Activated naive CD4-positive, alpha-beta T cell treated with anti-CD3 and anti-CD28 coated beads, Interleukin-2, amount 10 ng/mL, durations not matched to agents 7 days and 5 days (primary cell): ENCODE measurements at places on chromosomes 7 and 10.

DNA sequence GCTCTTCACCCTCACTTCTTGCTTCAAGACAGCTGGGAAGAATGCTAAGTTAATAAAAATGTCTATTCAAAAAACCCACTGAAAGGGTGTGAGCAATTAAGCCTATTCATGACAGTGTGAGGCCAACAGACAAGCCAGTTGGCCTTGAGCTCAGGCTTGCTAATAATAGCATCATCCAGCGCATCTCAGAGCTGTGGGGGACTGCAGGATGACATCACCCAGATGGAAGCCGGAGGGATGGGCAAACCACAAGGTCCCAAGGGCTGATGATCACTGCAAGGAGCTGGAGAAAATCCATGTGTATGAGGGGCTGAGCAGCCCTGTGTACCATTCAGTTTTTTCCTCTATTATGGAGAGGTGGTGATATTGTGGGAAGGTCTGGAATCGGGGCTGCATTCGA is 770.4 kb downstream of the TNS3 start:
- H3K4me1 ChIP-seq: no peaks in the 10 kb centered on the region
- H3K27me3 ChIP-seq: no peaks in the 10 kb centered on the region
- H3K4me3 ChIP-seq: no peak overlapping the region
- H3K27ac ChIP-seq: no peak overlapping the region
- no peak for DNase-seq

DNA sequence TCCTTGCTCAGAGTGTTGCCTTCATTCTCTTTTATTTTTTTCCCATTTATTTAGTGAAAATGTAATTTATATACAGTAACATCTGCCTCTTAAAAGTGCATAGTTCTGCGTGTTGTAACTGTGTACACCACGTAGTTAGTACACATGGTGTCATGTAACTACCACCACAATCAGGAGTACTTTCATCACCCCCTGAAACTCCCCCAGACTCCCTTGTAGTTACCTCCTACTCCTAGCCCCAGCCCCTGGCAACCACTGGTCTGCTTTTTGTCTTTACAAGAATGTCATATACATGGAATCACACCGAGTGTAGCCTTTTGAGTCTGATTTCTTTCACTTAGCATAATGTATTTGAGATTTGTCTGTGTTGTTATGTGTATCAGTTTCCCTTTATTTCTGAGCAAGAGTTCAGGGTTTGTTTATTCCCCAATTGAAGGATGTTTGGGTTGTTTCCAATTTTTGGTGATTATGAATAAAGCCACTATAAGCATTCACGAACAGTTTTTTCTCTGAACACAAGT is 50.6 kb downstream of the GRK5 start:
- no peak for DNase-seq
- no peak overlapping the region for H3K4me3 ChIP-seq
- peaks cover 11% of the 10 kb centered on the region for H3K4me1 ChIP-seq
- H3K27me3 ChIP-seq: no peaks in the 10 kb centered on the region
- H3K27ac ChIP-seq: no peak overlapping the region

DNA sequence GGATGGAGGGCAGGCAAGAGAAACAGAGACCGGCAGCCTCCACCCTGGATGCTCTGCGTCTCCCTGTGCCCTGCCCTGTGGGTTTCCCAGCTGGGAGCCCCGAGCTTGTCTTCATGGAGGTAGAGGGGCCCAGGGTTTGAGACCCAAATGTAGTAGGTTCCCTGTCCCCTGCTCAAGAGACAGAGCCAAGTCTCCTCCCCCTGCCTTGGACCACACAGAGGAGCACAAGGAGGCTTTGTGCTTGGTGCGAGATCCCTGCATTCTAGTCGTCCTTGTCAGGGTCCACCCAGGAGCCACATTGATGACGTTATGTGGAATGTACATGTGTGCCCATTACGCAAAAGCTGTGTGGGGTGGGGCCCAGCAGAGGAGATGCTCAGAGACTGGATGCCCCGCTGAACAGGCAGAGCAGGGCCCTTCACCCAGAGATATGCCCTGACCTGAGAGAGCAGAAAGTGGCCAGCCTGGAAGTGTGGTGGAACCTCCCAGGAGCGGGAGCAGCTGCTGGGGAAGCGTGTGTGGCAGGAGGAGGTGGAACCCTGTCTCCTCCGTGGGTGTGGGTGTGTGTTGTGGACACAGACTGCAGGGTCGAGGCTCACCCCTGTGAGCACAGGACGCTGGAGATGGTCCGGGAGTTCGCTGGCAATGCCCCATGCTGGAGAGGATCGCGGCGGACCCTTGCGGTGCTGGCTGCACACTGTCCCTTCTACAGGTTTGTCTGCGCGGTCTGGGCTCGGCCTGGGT is 39.3 kb downstream of the VWA2 start:
- no peaks in the 10 kb centered on the region for H3K4me1 ChIP-seq
- no peak overlapping the region for H3K4me3 ChIP-seq
- no peak overlapping the region for H3K27ac ChIP-seq
- H3K36me3 ChIP-seq: no peaks in the 10 kb centered on the region
- peaks cover 8% of the 10 kb centered on the region for H3K27me3 ChIP-seq

GRCh38 chr7:134420424-134421125 is 38.3 kb downstream of the AKR1B1 start:
- no peak overlapping the region for H3K27ac ChIP-seq
- no peaks in the 10 kb centered on the region for H3K4me1 ChIP-seq
- no peaks in the 10 kb centered on the region for H3K36me3 ChIP-seq
- no peak for DNase-seq

GRCh38 chr7:103115771-103116170 is 33.1 kb downstream of the NAPEPLD start:
- no peak overlapping the region for H3K27ac ChIP-seq
- H3K4me3 ChIP-seq: no peak overlapping the region
- peaks cover 9% of the 10 kb centered on the region for H3K4me1 ChIP-seq
- DNase-seq: no peak
- H3K27me3 ChIP-seq: no peaks in the 10 kb centered on the region

- no peaks in the 10 kb centered on the region for H3K36me3 ChIP-seq
- no peak overlapping the region for H3K27ac ChIP-seq
- DNase-seq: no peak
- no peak overlapping the region for H3K4me3 ChIP-seq
- H3K4me1 ChIP-seq: no peaks in the 10 kb centered on the region
Measured at GRCh38 chr10:5485948-5486852, 13.2 kb downstream of the CALML5 start.

DNA sequence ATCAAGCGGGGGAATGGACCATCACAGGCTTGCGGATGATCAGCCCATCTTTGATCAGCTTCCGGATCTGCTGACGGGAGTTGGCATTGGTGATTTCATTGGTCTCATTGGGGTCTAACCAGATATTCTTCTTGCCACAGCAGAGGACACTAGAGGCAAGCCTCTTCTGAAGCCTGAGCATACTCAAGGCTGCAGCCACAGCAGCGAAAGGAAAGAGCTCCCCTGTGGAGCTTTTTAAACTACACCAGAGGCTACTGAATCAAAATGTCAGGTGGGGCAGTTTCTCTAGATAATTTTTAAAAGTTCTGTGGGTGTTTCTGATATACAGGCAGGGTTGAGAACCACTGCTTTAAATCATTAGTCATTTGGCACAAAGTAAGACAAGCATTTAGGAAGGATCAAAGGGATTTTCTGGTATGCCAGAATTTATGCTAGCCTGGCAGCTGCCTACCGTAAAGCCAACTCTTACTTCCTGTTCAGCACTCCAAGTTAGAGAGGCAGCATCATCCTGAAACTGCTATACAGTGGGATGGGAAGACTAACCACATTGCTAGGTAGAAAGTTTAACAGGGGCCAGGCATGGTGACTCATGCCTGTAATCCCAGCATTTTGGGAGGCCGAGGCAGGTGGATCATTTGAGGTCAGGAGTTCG is 7.0 kb downstream of the NAPEPLD start:
- peaks cover 15% of the 10 kb centered on the region for H3K4me1 ChIP-seq
- H3K36me3 ChIP-seq: peaks cover 30% of the 10 kb centered on the region
- H3K4me3 ChIP-seq: no peak overlapping the region
- H3K27me3 ChIP-seq: no peaks in the 10 kb centered on the region
- DNase-seq: no peak
- no peak overlapping the region for H3K27ac ChIP-seq
